Stimulated activated CD8-positive, alpha-beta memory T cell treated with anti-CD3 and anti-CD28 coated beads, Interleukin-7, amount 100 ng/mL, for 24 hours (primary cell): ENCODE measurements at places on chromosomes 4 and X.

- no peak for DNase-seq
These were observed 48.0 kb downstream of the SH3RF1 start for GRCh38 chr4:169222761-169223160.

DNA sequence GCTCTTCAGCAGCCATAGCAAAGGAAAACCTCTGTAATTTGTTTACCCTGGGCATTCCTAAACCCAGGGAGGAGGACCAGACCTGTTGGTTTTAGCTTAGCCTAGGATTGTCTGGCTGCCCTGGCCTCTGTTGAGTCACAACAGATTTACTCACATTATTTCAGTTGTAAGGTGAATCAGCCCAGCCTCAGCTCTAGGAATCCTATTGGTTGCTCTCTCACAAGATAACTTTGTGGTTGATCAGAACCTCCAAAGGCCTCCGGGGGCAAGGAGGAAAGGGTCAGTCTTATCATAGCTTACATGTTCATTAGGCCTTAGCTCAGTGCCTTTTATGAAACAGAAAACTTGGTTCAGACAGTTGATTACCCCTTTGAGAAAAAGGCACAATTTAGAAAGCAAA, 41.0 kb downstream of the PDK3 start:
- no peak for DNase-seq

DNA sequence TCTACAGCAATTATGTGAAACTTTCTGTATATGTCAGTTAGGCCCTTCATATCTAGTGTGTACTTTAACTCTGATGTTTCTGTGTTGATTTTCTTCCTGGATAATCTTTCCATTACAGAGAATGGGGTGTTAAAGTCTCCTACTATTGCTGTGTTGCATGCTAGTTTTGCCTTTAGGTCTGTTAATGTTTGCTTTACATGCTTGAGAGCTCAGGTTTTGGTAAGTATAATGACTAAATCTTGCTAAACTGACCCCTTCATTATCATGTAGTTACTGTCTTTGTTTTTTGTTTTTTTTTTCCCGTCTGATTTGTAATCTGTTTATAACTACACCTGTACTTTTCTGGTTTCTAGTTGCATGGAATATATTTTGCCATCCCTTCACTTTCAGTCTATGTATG, 63.6 kb upstream of the UGT2B15 start:
- no peak for DNase-seq

DNA sequence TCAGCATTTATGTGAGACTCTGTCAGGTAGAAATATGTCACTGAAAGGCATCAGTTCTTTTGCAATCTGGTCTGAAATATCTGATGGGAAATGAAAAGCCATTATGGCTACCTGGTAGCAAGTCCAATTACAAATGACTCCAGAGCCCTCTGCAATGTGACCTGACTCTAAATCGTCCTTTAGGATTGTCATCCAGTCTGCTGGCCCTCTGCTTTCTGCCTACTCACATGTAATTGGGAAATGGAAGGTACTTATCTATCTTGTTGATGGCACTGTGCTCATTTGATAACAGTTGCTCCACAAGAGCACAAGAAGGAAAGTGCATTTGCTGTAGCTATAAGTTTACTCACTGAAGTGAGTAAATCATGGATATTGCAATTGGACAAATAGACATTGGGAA, 799.8 kb downstream of the RAPGEF2 start:
- no peak for DNase-seq

GRCh38 chr4:40190880-40191815, 5.7 kb upstream of the RHOH start:
- no peak for DNase-seq

DNA sequence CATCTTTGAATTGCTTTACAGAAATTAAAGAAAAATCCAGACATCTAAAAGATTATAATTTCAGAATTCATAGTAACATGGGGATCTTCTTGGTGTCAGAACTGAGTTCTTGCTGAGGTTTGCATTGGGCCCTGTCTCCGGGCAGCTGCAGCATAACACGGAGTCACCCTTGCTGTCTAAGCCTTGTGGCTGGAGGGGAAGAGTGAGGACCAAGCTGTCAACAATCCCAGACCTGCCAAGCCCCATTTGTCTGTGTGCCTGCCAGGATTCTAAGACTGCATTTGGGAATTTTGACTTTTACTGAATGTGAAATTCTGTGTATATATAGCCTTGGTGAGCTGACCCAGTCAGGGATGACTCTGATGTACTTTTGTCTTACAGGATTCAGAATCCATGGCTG, 25.2 kb upstream of the NAP1L5 start:
- no peak for DNase-seq

DNA sequence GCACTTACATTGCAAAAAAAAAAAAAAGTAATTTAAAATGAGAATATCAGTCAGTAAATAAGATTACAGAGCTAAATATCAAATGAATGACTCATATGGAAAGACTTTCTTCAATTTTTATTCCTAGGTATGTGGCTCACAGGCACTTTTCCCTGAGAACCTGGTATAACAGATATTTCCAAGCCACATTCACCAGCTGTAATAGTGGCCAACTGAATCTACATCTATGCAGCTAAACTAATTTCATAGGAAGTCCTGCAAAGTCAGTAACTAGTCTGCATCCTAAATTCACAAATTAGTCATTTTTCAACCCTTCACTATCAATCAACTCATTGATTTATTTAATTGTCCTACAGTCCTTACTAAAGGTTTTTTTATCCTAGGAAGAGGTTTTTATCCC, 5.6 kb downstream of the PDE5A start:
- no peak for DNase-seq

GRCh38 chrX:118221733-118222132, 105.1 kb upstream of the KLHL13 start:
- DNase-seq: no peak

DNA sequence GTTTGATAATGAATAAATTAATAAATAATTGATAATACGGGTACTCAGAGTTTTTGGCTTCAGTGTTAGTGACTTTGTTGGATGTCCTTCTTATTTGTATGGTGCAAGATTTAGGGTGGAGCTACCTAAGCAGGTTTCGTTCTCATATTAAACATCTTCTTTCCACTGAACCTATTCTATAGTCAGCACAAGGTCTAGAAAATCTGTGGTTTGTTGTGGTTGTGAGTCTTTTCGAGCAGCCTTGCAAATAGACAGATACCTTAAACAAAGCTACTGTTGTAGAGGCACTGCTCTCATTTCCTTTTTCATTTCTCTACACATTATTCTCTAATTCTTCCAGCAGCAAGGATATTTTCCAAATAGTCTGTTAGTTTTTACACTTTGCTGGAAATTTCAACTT, 38.1 kb upstream of the SPANXD start:
- DNase-seq: no peak

DNA sequence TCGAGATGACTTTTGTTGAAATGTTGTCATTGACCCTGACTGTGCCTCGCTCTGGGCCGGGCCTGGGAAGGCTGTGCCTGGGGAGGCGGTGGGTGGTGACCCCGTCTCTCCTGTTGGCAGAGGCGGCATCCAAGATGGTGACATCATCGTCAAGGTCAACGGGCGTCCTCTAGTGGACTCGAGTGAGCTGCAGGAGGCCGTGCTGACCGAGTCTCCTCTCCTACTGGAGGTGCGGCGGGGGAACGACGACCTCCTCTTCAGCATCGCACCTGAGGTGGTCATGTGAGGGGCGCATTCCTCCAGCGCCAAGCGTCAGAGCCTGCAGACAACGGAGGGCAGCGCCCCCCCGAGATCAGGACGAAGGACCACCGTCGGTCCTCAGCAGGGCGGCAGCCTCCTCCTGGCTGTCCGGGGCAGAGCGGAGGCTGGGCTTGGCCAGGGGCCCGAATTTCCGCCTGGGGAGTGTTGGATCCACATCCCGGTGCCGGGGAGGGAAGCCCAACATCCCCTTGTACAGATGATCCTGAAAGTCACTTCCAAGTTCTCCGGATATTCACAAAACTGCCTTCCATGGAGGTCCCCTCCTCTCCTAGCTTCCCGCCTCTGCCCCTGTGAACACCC, 36.4 kb downstream of the HTRA3 start:
- no peak for DNase-seq

GRCh38 chrX:10171249-10171648, 14.5 kb downstream of the CLCN4 start:
- DNase-seq: no peak

GRCh38 chrX:152913910-152914309, 16.0 kb downstream of the ZNF185 start:
- DNase-seq: no peak

DNA sequence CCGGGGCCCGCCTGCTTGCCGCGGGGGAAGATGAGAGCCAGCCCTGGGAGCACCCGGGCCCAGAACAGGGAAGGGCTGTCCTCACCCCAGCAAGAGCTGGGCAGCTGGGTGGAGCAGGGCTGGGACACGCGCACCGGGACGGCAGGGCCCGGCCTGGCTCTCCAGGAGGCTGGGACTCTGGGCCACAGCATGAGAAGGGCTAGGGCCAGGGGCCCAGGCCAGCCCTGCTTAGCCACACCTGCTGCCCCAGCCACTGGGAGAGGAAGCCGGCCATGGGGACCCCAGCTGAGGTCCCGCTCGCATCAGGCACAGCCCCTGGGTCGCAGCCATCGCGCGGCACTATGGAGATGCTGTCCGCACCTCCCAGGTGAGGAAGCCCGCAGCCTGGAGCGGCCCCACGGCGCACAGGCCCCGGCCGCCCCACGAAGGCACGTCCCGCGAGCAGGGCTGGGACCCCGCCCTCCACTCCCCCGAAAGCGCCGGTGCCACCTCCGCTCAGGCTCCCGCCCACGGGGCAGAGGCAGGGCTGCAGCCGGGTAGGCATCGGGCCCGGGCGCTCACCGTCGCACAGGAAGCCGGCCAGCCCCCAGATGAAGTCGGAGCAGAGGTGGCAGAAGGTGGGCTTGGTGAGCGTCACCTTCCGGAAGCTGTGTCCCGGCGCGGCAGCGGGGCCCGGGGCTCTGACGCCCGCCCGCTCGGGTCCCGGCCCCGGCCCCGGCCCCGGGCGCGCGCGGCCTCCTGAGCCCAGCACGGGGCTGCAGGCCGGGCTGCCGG, 531 bp downstream of the DGKQ start:
- DNase-seq: no peak

DNA sequence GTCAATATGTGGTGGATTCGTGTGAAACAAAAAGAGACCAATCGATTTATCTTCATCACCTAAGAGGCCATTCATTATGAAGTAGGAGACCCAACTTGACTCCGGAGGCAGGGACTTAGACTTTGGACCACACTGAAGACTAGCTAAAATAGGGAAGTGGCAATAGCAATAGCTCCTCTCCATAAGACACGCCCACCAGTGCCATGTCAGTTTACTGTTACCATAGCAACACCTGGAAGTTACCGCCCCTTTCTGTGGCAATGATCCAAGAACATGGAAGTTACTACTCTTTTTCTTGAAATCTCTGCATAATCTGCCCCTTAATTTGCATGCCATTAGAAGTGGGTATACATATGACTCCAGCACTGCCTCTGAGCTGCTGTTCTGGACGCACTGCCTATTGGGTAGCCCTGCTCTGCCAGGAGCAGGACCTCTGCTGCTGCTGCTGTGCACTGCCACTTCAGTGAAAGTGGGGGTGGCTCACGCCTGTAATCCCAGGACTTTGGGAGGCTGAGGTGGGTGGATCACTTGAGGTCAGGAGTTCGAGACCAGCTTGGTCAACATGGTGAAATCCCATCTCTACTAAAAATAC, 163.2 kb downstream of the PRKX start:
- no peak for DNase-seq

- no peak for DNase-seq
These were observed 168.9 kb downstream of the DCK start for GRCh38 chr4:71162386-71162785.

DNA sequence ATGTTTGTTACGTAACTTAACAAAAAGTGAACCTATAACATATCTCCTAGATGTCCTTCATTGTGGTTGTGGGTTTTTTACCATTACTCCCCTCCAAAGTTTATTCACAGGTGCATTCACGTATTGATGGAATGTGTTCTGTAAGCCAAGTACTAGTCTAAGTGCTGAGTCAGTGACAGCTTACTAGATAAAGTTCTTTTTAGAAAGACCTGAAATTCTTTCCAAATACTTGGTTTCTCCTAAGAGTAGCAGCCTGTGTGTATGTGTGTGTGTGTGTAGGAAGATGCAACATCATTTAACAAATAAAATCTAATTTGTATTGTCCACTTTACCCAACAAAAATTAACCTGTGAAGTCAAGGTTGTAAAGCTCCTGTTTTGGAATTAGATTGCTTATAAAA, 22.1 kb downstream of the NAP1L5 start:
- DNase-seq: no peak

DNA sequence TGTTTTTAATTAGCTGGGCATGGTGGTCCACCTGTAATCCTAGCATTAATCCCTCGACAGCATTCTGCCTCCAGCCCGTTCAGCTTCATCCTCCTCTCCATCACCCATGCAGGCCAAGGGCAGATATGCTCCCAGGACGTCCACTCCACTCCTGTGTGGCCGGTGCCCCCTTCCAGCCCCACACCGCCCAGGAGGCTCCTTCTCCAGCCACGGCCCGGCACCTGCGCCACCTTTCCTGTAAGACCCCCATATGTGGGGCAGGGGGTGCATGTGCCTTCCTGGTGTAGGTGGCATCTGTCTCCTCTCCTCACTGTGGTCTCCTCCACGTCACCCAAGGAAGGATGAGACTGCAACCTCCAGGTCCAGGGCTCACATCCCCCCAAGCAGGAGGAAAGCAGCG, 57.0 kb upstream of the MXD4 start:
- DNase-seq: no peak

DNA sequence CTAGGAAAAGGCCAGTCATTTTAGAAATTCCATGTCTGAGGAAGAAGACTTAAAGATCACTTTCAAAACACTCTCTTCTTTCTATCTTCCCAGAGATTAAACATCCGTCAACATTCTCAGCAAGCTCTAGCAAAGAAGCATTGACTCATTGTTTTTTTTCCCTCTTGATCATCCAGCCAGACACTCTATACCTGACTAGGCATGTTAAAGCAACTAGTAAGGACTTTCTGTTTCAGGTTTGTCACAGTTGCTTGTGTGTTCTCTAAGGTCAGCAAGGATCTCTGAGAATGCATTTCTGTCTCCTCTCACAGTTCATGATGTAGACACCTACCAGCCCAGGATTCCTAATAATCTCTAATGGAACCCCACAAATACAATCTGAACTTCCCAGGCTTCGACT, 112.2 kb downstream of the IL13RA2 start:
- no peak for DNase-seq

- no peak for DNase-seq
These were observed 61.3 kb downstream of the LUZP4 start for GRCh38 chrX:115350711-115351381.

DNA sequence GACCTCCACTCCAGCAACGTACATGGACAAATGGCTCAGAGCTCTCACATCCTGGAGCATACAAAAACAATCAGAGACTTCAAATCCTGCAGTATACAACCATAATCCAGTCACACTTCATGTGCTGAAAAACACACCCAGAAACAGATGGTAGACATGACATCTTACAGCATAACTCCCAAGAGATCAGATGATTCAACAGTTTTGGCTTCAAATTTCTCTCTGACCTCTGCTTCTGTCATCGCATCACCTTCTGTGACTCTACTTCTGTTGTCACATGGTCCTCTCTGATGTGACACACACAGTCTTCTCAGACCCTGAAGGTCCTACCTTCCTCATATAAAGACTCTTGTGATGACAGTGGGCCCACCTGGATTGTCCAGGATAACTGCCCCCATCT, 18.5 kb downstream of the SUV39H1 start:
- no peak for DNase-seq

GRCh38 chr4:168612450-168613135, 115.7 kb downstream of the PALLD start:
- DNase-seq: no peak
